ENCODE measurements at places on chromosomes 2 and 18. TPM values are rescaled to one million over a fixed set of nuclear protein-coding genes. Genes with fewer than 3 reads are reported as not detected.

UGT1A4 gene
- total RNA-seq: not detected

FABP1 gene
- not detected for total RNA-seq

ALPI gene
- not detected for total RNA-seq

SPEG gene
- total RNA-seq: 8.8 TPM

PROC gene
- total RNA-seq: not detected

CYS1 gene
- total RNA-seq: not detected

VSNL1 gene
- not detected for total RNA-seq

ALK gene
- not detected for total RNA-seq

DNA sequence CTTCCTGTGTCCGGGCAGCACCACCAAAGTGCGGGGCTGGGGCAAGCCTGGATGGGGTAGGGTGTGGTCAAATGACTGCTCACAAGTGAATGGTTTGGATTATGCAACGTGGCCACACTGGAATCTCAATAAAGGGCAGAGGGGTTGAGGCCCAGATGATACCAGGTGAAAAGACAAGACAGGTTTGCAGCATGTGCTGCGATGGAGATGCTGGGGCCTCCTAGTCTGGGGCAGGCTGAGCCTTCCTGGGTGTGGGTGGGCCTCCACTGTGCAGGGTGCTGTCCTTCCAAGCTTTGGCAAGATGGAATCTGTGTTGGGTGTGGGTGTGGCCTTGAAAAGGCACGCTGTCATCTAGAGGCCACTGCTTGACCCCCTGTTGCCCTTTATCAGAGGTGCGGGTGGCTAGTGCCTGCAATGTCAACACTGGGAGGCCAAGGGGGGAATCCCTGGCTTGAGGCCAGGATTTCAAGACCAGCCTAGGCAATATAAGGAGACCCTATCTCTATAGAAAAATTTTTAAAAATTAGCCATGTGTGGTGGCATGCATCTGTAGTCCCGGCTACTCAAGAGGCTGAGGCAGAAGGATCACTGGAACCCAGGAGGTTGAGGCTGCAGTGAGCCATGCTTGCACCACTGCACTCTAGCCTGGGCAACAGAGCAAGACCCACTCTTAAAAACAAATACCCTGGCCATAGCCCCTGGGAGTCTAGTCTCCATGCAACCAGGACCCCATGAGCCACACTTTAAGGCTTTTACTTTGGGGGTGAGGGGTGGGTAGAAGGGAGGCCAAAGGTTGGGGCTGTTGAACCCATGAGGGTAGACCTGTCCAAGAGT is 13.8 kb downstream of the RRM2 start:
- DNase-seq: no peak

DNA sequence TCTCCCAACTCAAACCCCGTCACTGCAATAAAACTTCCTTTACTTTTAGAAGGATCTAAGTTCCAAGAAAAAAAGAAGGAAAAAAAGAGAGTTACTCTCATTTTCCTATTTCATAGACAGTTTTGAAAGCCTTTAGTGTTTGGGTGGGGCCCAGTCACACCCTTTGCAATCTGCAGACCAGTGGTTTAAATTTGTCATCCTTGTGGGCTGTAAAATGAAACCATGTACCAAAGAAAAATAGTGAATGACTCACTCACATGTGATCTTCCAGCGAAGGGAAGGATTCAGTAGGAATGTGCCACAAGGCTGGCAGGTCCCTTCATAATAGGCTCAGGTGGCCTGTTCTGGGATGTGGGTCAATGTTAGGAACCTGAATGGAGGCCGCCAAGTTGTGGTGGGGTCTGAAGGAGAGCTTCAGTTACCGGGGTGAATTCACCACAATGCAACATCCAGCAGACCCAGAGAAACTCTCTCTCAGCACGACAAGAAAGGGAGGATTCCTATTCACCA is 28.3 kb downstream of the ANXA4 start:
- no peak for DNase-seq

- no peak for DNase-seq
Measured at GRCh38 chr2:71063216-71063615, 5.2 kb upstream of the NAGK start.

DNA sequence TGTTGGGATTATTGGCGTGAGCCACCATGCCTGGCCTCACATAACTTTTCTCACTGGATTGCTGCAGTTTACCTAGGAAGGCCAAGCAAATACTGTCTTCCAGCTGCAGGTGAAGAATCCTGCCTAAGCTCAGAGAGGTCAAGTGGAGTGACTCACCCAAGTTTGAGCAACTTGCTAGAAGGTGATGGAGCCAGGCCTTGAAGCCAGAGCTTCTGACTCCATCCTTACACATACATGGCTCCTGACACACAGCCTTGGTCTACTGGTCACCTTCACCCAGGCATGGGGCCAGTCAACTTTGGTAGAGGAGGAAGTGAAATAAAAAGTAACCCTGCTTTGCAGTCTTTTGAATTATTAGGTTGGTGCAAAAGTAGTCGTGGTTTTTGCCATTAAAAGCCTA is 93.5 kb downstream of the VWA3B start:
- DNase-seq: no peak

GRCh38 chr18:42094875-42095274 is 139.8 kb downstream of the PIK3C3 start:
- no peak for DNase-seq

DNA sequence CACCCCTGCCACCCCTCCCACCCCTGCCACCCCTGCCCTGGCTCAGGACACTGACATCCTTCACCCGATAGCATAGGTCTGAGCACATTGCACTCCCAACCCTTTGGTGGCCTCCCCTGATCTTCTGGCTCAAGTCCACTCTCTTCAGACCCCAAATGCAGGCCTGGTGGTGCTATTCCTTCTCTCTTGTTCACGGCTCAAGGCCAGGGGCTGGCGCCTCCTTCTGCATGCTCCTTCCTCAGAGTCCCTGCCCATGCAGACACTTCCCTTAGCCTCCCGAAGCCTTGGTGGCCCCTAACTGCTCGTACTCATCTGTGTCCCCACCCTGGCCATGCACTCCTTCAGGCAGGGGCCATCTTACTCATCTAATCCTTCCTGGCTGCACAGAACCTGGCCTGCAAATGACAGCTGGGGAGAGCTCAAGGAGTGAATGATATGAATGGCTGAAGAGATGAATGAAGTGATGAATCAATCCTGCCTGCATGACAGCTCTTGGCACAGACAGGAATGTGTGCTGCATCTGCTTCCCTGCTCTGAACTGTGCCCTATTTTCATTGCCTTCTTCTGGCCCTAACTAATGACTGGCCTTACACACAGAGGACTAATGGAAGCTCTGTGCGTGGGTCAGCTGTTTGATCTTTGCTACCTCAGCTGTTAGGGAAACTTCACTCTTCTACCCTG is 290.8 kb downstream of the DYSF start:
- no peak for DNase-seq

- DNase-seq: no peak
Measured at GRCh38 chr2:224171226-224171625, 132.1 kb upstream of the SERPINE2 start.

DNA sequence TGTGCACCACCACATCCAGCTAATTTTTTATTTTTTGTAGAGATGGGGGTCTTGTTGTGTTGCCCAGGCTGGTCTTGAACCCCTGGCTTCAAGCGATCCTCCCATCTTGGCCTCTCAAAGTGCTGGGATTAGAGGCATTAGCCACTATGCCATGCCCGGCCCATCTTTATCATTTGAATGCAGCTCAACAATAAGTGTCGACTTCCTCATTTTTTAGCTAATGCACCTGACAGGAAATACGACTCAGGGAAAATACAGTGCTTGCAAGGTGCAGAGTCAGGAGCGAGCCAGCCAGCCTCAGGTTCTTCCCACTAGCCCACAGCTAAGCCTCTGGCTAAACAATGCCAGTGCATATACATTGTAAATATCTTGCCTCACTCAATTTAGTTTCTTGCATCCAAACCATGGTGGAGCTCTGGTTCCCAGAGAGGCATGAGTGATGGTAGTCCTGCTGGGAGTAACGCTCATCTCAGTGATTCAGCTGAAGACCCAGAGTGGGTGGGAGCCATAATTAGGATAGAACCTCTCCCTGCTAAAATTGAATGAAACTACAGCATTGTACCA is 135.0 kb downstream of the TGIF1 start:
- no peak for DNase-seq

GRCh38 chr2:77520641-77521547 is 1.3 kb downstream of the LRRTM4 start:
- no peak for DNase-seq

- DNase-seq: no peak
Measured at GRCh38 chr18:62514570-62514969, 8.3 kb upstream of the ZCCHC2 start.

DNA sequence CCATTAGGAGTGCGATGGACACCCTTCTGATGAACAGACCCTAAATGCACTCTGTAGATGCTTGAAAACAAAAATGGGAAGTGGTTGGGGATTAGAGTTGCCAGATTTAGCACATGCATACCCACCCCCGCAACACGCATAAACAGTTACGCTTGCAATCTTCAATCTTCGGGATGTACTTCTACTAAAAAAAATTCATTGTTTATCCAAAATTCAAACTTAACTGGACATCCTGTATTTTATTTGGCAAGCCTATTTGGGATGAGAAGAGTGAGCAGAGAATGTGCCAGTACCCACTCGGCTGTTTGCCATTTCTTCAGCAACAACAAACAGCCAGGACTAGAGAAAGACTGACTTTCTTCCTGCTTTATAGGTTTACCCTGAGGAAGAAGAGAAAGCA is 18.4 kb downstream of the KIAA2012 start:
- DNase-seq: no peak

DNA sequence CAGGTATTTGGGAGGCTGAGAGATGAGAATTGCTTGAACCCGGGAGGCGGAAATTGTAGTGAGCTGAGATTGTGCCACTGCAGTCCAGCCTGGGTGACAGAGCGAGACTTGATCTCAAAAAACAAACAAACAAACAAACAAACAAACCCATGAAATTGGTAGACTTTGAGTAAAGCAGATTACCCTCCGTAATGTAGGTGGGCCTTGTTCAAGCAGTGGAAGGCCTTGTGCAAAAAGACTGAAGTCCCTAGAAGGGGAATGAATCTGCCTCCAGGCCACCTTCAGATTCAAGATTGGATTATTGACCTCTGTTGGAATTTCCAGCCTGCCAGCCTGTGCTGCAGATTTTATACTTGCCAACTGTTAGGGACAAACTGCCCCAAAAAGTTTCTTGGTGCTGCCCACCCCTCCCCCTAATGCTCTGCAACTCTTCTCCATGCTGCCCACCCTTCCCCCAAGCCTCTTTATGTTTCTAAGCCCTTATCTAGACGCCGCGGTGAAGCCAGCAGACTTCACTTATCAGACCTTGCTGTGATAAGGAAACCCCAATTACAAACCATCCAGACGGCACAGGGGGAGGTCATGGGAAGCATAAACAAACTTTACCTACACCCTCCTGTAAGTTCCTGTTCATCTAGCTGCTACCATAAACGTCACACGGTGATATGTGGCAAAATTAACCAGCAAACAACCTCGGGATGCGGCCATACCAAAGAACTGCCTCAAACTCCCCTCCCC is 17.0 kb downstream of the CYP27A1 start:
- no peak for DNase-seq

GRCh38 chr2:37441055-37441454 is 96.6 kb downstream of the QPCT start:
- no peak for DNase-seq

DNA sequence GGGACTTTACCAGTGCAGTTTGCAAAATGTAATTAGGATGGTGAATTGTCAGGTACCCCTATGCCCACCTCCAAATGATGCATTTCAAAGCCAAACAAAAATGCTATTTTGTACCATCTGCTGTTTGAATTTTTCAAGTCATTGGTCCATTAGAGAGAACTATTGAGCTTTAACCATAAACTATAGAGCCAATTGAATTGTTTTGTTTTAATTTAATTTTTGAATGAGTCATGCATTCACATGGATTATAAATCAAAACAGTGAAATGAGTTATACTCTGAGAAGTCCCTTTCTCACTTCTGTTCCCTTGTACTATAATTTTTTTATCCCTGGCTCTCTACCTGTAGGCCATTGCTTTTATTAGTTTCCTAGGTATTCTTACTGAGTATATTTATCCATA is 140.6 kb upstream of the LYPD6 start:
- no peak for DNase-seq

Data from CD4-positive, alpha-beta memory T cell (primary cell).